ENCODE measurements at places on chromosomes 11 and 22. TPM values are rescaled to one million over a fixed set of nuclear protein-coding genes. Genes with fewer than 3 reads are reported as not detected.

OR51I1 gene
- not detected for total RNA-seq

DNA sequence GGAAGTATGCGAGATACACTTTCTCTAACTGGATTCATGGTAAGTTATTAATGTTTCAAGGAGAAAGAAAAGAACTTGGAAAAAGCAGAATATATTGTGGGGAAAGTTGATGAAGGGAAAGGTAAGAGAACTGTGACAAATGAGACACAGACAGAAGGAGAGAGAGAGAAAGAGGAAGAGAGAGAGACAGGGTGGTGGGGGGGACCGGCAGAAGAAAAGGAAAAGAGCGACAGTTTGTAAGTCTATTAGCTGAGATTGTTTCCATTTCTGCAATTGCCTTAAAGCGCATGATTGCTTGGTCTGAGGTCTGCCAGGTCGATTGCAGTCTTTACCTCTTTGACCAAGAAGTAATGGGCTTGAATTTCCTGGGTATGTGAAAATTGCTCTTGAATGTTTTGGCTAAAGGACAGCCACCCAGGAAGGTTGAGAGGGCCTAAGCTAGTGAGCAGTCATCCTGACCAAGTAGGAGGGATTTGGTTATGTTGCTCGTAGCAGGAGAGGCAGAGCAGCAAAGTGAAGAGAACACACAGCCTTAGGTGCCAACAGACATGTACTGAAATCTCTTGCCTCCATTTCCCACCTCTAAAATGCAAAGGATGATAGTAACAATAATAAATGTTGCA is 23.6 kb upstream of the TMA7B start:
- no peak for DNase-seq

DNA sequence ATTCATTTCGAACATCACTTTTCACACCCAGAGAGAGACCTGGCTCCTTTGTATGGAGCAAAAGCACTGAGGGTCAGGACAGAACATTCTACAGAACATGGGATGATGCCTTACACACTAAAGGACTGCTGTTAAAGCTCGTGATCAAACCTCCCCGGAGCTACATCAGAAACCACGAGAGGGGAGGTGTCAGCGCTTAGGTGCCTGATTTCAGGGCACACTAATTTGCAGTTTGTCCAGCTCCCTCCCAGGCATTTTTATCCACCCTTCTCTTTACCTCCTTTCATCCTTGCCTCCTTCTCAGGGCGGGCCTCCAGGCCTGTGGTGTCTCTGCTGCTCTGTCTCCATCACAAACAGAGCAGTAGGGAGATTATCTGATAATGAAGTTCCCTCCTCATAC is 127.5 kb downstream of the VPREB1 start:
- no peak for DNase-seq

DNA sequence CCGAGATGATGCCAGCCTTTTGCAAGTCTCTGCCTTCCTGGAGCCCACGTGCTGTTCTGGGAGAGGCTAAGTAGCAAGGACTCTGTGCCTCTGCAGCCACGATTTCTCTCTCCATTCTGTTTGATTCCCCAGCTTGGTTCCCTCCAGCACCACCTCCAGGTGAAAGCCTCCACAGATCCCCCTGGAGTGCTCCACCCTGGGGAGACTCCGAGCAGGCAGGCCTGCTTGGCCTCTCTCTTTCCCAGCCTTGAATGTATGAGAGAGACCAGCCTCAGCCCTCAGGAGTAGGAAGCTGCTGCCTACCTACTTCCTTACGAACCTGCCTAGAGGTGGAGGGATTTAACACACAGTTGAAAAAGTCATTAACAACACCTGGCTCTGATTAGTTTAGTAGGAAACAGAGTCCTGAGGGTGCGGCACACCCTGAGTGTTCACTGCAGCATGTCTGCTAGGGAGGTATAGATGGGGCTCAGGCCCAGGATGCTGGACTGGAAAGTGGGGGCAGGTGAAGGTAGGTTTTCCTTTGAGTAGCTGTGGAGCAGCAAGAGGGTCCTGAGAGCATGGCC is 22.5 kb downstream of the TMPRSS5 start:
- no peak for DNase-seq

- no peak for DNase-seq
Measured at GRCh38 chr11:117315285-117316196, 515 bp downstream of the BACE1 start.

Data from pulmonary artery endothelial cell (primary cell).